ENCODE measurements at places on chromosomes 12 and 14.

DNA sequence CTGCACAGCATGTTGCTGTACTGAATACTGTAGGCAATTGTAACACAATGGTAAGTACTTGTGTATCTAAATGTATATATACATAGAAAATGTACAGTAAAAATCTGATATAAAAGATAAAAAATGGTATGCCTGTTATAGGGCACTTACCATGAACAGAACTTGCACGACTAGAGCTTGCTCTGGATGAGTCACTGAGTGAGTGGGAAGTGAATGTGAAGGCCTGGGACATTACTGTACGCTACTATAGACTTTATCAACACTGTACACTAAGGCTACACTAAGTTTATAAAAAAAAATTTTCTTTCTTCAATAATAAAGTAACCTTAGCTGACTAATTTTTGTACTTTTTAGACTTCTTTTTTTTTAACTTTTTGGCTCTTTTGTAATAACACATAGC is 24.2 kb upstream of the NEDD1 start:
- DNase-seq: no peak

DNA sequence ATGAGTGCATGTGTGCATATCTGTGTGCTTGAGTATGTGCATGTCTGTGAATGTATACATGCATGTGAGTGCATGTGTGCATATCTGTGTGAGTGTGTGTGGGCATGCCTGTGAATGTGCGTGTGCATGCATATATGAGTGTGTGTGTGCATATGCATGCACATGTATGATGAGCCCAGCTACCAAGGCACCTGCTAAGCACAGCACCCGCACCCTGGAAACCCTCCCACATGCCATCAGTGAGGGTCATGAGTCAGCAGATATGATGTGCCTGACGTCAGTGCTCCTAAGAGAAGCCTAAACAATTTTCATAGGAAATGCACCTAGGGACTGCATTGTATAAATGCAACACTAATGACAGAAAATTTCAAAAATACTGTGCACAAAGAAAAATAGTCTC is 151.1 kb downstream of the KIF26A start:
- no peak for DNase-seq

DNA sequence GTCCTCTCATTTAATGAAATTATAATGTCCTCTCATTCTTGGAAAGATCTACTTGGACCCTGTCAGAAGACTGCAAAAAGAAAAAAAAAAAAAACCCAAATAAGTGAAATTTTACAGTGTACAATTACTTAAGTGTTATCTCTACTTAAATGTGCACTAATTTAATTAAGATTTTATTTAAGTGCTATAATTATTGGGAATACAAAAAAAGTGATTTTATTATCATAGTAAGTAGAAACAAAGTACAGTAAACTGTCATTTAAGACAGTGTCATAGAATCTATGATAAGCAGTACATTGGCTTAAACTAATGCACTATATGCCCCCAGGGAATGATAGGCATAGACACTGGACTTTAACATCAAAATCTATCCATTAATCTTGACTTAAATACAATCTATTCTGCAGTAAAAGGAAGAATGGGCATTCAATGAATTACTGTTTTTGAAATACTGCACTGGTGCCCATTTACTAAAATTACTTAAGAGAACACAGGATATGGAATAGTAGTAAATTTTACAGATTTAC is 23.3 kb downstream of the INSM2 start:
- DNase-seq: no peak

DNA sequence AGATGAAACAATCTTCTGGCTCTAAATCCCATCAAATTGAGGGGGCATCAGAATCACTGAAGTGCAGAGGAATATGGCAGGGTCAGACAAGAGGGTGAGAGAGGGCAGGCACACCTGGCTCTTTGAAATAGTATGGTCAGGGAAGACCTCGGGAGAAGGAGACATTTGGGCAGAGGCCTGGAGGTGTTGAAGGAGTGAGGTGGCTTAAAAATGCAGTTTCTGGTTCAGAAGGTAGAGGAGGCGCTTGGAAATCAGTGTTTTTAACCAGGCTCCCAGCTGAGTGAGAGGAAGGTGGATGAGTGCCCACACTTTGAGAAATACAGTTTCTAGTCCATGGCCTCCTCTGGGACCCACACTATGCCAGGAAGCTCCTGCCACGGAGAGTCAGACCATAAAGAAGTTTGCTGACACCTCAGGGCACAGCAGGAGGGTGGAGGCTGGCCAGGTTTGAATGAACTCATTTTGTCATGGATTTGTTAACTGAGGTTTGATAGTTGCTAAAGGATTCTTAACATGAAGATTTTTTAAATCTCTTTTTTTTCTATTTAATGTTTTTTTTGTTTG is 20.1 kb downstream of the NID2 start:
- no peak for DNase-seq

DNA sequence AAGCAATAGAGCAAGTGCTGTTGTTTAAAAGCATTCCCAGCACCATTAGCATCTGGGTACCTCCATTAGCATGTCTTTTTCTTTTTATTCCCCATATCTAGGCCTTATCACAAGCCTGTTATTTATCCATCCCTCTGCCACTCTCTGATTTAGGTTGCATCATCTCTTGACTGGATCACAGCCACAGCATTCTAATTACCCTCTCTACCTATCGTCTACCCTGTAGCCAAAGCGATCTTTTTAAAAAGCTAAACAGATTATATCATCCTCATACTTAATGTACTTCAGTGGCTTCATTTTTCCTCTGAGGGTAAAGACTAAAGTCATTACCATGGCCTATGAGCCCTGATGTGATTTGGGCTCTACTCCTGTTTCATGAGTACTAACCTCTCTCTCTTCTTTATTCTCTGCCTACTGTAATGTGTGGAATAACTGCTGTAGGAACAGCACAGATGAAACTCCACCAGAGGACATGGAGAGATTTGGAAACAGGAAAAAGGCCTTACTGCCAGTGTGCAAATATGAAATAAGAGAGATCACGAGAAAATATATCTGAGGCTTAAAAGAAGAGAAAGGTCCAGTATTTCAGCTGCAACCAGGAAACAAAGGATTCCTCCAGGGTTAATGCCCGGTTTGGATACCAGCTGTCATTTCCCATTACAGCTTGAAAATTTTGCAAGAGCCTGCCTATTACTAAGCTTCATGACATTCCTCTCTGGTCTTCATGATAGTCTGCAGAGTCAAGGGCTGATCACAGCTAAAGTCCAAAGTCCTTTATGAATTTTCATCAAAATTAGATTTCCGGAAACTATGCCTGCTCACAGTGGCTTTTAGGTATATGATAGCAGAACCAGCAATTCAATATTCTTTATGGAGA is 422.5 kb upstream of the PDE3A start:
- peak; percentile 24 for DNase-seq

DNA sequence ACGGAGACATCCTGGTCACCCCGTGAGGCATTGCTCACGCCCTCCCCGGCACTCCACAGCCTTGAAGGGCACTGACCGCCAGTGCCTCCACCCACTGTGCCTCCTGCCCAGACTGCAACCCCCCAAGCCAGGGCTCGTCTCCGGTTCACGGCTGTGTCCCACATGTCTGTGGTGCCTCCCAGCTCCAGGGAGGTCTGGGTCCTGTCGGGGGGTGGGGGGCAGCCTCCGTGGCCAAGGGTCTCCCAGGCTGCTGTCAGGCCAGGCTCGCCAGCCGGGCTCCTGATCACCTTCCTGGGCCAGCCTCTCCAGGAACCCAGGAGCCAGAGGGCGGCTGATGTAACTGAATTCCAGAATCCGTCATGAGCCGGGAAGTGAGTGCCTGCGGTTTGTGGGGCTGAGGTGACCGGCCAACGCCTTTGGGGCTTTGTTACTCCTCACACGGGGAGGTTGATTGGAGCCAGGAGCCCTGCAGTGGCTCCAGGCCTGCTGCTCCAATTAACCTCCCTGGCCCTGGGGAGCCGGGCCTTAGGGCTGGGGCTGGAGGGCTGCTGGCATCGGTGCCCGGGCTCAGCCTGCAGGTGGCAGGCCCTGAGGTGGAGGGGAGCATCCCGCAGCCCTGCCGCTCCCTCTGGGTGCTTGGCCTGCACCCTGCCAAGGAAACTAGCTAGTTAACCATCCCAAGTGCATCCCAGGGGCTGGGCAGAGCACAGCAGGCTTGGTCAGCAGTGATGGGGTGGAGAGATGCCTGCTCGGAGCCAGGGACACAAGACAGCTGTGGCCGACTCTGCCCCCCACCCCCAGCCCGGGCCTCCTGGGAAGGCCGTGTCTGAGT is 36.4 kb upstream of the FBRSL1 start:
- DNase-seq: no peak

GRCh38 chr14:93527203-93527607 is 96.5 kb downstream of the UNC79 start:
- no peak for DNase-seq

DNA sequence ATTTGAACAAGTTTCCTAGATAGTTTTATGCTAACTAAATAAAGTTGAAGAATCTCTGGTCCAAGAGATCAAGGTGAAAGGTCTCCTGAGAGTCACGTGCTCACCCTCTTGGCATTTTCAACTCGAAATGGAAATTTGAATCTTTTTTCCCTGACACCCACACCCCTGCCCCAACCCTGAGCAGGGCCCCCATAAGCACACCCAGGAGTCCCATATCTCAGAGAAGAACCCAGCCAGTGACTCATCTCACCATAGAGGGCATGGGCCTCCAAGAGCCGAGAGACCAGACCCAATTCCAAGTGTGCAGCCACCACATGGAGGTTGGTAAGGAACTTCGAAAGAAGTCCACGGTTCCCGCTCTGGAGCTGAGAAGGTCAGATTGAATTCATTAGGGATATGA is 32.6 kb downstream of the TEP1 start:
- DNase-seq: no peak

GRCh38 chr12:69008520-69008919 is 75.5 kb upstream of the CPM start:
- DNase-seq: peak; percentile 45

- no peak for DNase-seq
Observed at GRCh38 chr12:128091101-128091720, 175.8 kb upstream of the TMEM132C start.

DNA sequence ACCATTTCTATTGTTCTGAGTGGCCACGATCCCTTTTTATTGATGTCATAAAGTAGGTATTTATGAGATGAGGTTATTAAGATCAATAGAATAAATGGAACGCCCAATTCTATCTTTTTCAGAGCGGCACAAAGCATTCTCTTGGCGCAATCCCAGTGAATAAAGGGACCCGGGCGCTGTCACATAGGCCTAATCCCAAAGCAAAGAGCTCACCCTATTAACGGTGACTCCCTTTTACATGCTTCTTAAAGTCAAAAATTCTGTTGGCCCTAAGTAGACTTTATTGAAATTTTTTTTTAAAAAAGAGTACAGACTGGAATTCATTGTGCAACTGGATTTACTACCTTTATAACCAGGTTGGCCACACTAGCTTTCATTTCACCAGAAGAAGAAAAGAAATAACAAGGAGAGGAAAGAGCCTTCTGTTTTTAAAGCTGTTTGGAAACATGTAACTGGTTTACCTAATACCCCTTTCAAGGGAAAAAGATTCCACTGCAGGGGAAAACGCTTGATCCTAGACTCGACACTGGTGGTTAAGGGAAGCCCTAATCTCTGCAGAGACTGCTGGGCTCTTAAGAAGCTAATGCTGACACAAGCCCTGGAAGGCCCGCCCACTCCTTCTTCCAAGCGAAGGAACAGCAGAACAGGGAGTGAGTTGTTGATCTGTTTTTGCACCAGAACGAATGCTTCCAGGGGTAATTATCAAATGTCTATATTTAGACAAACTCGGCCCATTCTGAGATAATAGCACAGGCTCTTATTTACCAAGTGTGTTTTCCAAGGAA is 381.2 kb downstream of the BCL11B start:
- no peak for DNase-seq

DNA sequence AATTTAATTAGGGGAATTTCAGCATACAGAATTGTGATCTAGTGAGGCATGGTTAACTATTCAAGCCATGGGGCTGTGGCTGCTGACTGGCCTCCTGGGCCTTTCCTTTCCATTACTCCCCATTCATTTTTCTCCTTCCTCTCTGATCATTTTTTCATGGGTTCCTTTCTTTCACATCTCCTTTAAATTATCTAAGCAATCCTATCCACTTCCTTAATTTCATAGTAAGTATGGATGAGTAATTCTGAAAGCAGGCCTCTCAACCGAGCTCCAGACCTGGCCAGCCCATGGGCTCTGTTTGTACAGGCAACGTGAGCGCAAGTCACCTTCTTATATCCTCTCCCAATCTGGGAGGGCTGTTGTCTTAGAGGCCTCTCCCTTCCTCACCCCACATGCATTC is 13.4 kb downstream of the CKAP4 start:
- no peak for DNase-seq

DNA sequence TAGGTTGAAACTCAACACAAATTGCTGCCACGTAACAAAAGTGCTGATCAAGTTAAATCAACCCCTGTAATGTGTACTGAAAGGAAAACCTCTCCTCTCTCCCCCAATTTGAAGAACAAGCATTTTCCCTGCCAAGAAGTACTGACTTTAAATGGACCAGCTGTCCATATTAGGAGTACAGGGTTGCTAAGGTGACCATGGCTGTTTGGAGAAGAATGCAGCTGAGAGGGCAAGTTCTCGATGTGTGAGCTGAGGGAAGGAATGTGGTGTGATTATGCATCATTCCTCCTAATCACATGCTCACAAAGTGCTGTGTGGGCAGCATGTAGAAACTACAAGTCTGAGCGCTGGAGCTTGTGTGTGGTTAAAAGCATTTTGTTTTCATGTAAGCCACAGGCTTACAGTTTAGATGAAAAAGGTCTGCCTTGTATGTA is 50.9 kb upstream of the CCT2 start:
- DNase-seq: no peak

- no peak for DNase-seq
Observed at GRCh38 chr14:69326611-69327010, 66.7 kb downstream of the GALNT16 start.

DNA sequence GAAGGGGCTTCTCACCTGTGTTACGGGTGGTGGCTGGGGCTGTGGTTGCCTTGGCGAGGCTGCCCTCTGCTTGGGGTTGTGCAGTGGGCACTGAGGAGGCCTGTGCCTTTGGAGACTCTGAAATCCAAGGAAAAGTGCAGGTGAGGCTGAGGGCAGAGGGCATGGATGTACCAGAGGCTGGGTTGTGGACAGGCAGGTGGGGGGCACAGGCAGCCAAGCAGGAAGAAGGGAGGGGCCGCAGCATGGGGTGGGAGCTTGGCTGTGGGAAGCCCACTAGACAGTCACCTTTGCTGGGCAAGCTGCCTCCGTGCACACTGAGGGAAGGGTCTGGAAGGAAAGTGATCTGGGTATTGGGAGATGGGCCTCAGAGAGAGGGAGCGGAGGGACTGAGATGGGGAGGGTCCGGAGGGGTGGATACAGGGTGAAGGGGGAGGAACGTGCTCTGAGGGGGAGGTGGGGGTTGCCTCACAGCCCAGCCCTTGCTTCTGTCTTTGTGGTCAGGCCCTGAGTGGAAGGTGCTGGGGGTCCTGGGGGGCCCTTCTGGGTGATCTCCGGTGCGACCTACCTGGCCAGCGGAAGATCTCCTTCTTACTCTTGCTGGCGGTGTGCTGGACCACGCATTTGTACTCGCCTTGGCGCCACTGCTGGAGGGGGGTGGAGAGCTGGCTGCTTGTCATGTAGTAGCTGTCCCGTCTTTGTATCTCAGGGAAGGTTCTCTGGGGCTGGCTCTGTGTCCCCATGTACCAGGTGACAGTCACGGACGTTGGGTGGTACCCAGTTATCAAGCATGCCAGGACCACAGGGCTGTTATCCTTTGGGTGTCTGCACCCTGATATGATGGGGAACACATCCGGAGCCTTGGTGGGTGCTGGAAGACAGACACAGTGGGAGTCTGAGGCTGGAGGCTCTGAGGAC is 318.7 kb downstream of the TMEM121 start:
- DNase-seq: no peak

Data from NCI-H1436 (cell line).